Hippocampal formation (tissue), 2 donors: ENCODE measurements at places on chromosomes 1 and 21.

DNA sequence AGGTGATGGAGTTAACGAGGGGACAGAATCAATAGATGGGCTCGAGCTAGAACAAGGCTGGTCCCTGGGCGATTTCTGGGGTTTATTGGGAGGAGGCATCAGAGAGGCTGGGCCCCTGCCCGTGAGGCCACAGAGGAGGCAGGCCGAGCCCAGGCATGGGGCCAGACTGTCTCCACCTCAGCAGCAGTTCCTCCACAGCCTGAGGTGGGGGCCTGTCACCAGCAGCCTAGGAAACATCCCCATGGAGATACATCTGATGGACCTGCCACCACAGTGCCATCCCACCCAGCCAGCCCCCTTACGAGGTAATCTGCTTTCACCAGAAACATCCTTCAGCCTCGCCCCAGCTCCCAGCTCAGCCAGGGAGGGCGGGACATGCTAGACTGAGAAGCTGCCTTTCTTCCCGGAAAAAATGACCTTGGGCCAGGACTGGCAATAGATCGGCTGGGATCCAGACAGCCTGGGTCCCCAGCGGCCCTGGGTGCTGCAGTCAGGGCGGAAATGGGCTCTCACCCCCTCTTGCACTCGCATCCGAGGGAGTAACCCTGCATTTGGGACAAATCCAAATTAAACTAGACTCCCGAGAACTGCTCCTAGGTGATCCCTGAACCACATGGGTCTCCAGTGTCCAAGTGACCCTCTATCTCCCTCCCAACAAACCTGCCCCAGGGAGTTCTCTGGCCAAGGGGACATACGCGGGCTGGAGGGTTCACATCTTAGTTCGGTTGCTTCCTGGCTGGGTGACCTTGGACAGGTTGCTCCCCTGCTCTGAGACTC lies 10.0 kb upstream of the EPHA8 start:
- DNase-seq = no peak

DNA sequence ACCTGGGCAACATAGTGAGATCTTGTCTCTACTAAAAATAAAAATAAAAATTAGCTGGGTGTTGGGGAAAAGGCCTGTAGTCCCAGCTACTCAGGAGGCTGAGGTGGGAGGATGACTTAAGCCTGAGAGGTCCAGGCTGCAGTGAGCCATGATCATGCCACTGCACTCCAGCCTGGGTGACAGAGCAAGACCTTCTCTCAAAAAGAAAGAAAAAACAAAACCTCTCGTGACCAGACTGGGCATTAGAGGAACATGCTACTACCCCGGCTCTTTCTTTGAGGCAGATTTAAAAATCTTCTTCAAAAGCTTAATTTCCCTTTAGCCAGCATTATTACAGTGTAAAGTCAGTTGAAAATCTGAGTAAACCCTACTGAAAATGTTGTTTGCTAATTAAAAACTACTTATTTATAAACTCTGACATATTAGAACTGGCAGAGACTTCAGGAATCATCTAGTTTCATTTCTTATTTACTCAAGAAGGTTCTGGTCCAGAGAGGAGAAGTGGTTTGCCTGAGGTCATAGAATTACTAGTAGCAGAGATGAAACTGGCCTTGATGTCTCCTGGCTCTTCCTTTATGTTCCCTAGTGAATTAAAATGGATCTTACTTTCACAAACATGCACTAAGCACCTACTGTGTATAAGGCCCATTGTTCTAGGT lies 11.6 kb upstream of the ELAVL4 start:
- no peak for DNase-seq

GRCh38 chr1:234871039-234871709 lies 257.5 kb downstream of the TOMM20 start:
- DNase-seq = no peak

GRCh38 chr1:225965231-225965630 lies 24.2 kb upstream of the LEFTY2 start:
- no peak for DNase-seq

DNA sequence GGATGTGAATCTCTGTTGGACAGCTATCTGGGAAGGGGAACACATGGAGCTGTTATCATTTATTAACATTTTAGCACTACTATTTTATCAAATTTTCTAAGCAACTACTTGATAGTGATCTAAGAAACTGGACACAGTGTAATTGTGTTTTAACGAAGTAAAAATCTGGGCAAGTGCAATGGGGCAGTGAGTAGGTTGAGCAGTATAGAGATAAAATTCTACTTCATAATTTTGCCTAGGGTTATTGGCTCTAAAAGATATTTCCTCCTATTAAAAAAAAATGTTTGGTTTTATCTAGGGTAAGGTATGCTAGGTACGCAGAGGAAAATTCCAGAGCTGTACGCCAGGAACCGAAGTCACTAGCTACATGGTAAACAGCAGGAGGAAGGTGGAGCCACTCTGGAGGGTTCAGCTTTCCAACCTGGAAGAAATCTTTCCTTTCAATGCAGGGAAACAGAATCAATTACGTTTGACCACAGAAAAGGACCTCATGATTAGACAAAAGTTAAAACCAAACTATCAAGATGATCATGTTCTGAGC lies 43.3 kb downstream of the BCAR3 start:
- no peak for DNase-seq

DNA sequence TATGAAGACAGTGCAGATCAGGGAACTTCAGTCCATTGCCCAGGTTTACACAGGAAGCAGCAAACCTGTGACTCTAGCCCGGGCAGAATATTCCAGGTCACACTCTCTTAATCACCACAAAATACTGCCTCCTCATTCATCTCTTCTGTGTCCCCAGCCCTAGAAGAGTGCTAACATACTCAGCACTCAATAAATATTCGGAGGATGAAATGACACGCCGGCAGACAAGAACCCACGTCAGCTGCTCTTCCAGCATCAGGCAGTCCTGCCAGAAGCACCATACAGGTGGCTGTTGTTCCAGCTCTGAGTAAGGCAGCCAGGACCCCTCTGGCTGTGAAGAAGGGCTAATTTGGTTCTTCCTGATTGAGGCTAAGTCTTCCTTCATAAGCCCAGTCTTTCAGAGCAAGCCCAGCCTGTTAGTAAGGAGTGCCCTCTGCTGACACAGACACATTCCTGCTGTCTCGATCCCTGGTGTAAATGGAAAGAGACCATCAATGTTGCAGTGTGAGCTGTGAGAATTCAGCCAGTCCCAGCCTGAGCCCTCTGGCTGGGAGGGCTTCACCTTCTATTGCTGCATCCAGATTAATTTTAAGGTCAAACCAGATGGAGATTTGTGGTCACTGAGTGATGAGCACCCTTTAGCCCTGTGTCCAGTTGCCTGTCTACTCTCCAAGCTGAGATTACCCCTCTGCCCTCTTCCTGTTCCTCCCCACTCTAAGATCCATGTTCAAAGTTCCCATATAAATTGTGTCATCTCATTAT lies 45.0 kb upstream of the KIRREL1 start:
- DNase-seq = peak; percentile 29

DNA sequence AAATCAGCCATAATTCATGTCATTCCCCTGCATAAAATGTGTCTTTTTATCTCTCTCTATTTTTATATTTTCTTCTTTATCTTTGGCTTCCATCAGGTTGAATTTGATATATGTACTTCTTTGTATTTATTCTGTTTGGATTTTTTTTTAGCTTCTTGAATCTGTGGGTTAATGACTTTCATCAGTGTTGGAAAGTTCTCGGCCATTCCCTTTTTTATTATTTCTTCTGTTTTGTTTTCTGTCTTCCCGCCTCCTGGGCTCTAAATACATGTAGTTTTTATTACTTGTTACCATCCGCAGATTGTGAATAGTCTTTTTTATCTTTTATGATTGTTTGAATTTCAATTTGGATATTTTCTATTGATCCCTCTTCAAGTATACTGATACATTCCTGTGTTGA lies 637.5 kb downstream of the NPHP4 start:
- no peak for DNase-seq

GRCh38 chr1:99629164-99629563 lies 16.7 kb upstream of the PALMD start:
- DNase-seq = no peak

GRCh38 chr1:247721222-247721621 lies 4.8 kb upstream of the OR6F1 start:
- DNase-seq = no peak

GRCh38 chr1:23548704-23549143 lies 10.6 kb downstream of the ID3 start:
- no peak for DNase-seq

DNA sequence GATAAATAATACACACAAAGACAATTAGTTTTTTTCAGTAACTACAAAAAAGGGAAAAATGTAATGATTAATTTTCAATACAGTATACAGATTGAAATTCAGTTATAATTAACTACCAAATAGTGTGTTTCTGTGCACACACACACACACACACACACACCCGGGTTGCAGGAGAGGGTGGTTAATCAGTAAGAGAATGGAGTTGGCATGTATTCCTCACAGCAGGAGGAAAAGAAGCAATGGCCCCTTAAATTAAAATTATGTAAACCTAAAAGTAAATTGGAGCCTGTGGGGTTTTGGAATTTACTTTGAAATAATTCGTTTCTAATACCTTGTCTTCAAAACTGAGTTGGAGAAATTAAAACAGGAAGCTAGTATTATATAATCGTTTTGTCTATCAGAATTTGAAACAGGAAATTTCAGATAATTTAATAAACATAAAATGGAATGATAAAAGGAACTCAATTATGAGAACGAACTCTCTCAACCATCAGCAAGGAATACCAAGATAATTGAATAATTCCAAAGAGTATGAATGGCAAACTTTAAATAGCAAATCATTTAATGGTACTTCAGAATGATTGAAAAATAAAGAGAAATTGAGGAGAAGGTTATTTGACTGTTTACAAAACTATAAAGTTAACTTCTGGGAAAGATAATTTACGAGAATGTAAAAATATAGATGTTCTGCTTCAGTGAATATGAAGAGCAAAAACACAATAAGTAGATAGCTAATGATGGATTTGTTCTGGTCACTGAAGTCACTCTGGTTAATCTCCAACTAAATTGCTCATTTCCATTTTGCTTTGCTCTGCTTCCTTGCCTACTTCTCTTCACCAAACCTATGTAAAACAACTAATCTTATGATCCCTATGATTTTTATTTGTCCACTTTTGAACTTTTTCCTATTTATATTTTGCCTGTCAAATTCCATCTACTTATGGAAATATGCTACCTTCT lies 547.9 kb upstream of the ZP4 start:
- no peak for DNase-seq

- DNase-seq = no peak
Measured at GRCh38 chr1:207035877-207036551, 3.5 kb upstream of the C1orf116 start.

DNA sequence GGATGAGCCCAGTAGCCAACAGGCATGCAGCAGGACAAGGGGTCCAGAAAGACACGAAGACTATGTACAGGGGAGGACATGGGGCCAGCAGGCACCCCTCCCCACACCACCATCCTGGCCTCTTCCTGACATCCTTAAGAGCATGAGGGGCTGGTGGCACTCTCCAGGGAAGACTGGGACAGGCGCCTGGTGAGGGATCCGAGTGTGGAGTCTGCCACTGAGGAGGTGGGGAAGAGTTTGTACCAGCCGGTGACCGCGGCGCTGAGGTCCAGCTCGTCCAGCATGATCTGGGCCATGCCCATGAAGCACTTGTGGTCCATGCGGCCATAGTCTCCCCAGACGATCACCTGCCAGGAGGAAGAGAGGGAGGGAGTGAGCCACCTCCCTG lies 39.1 kb downstream of the RIMS3 start:
- no peak for DNase-seq
